ENCODE measurements at places on chromosomes 11 and 22.

GRCh38 chr22:36352803-36353507 is 34.8 kb downstream of the MYH9 start:
- DNase-seq = peak; percentile 60

- DNase-seq = peak; percentile 4
These were observed 38.7 kb downstream of the MRTFA start for GRCh38 chr22:40597526-40598430.

DNA sequence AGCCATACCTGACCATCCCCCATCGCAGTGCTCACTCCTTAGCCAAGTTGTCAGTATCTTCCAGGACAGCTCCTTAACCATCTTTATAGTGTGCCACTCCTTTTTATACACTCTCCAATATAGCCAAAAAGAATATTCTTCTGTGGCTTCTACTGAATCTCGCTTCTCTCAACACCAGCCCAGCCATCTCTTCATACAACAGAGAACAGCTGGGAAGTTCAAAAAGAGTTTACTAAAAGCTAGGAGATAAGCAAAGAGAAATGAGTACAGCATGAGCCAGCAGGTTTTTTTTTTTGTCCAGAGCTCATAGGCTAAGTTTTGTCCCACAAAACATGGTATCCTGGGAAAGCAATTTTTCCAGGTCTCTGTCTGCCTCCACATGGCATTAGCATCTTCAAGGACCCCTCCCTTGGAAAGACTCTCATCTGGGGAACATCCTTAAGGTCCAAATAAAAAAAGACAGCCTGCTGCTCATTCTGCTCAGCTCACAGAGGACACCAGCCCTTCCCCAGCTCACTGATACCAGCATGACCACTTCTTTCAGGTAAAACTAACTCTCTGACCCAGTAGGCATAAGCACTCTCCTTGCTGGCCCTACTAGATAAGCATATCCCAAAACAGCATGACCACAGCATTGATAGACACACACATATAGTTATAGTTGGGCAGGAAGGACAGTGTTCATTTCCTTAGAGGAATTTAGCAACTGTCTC is 48.8 kb upstream of the YWHAH start:
- no peak for DNase-seq

DNA sequence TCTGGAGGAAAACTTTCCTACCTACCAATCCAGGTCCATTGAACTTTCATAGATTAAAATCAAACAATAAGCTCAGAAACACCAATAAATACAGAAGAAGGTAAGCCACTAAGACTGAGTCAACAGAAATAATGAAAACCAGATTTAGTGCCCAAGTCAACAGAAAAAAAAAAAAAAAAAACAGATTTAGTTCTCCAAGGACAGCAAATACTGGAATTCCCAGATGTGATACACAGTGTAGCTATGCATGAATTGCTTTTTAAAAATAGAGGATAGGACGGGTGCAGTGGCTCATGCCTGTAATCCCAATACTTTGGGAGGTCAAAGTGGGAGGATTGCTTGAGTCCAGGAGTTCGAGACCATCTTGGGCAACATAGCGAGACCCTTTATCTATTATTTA is 15.7 kb downstream of the DMC1 start:
- peak; percentile 64 for DNase-seq

GRCh38 chr22:43153899-43154298 is 2.5 kb downstream of the TSPO start:
- DNase-seq = no peak

GRCh38 chr11:83895516-83895915 is 609.3 kb upstream of the CCDC90B start:
- DNase-seq = no peak

- DNase-seq = no peak
These were observed 13.6 kb upstream of the RFPL2 start for GRCh38 chr22:32218470-32218869.

GRCh38 chr22:17920145-17920605 is 104.2 kb downstream of the MICAL3 start:
- DNase-seq = no peak

- no peak for DNase-seq
These were observed 161.8 kb upstream of the GRK3 start for GRCh38 chr22:25402501-25403283.

DNA sequence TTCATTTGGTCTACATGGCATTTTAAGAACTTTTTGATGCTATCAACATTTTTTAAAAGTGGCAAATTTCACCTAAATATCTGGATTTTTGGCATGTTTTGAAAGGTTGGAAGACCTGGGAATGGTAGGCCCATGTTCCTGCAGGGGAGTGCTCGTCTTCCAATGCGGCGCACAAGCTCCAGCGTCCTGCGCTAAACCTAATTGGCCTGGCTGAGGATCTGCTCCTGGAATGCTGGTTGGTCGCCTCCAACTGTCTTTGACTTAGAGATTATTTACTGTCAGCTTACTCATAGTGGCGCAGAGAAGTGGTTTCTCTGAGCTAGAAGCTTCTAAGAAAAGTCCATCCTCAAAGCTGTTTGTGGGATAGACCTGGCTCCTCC is 626 bp upstream of the LIMK2 start:
- no peak for DNase-seq

GRCh38 chr22:11360632-11361031 is 4167.4 kb upstream of the OR11H1 start:
- no peak for DNase-seq

GRCh38 chr11:77370217-77370616 is 68.7 kb upstream of the GDPD4 start:
- DNase-seq = no peak

GRCh38 chr11:87634331-87634730 is 540.9 kb downstream of the RAB38 start:
- no peak for DNase-seq

All from fibroblast of the conjunctiva (primary cell).